CMK (cell line): ENCODE measurements at places on chromosomes 3 and 15.
A peak's percentile ranks its signal among the peaks of the same experiment; 100 is the strongest.

GRCh38 chr15:50880206-50880605 is 28.3 kb upstream of the AP4E1 start:
- DNase-seq, result no peak

DNA sequence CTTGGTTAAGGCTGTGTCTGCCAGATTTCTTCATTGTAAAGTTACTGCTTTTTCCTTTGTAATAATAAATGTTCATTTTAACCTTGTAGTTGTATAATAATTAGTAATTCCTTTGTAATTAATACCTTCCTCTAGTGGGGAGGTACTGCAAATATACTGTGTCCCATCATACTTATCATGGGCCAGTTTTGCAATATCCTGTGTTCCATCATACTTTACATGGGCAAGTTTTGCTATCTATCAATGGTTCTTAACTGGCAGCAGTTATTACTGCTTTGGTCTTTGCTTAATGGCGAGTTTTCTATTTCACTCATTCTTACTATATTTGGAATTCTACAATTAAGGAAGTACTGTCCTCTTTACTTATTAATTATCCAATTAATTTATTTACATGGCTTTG is 10.6 kb downstream of the ATP2C1 start:
- no peak for DNase-seq

DNA sequence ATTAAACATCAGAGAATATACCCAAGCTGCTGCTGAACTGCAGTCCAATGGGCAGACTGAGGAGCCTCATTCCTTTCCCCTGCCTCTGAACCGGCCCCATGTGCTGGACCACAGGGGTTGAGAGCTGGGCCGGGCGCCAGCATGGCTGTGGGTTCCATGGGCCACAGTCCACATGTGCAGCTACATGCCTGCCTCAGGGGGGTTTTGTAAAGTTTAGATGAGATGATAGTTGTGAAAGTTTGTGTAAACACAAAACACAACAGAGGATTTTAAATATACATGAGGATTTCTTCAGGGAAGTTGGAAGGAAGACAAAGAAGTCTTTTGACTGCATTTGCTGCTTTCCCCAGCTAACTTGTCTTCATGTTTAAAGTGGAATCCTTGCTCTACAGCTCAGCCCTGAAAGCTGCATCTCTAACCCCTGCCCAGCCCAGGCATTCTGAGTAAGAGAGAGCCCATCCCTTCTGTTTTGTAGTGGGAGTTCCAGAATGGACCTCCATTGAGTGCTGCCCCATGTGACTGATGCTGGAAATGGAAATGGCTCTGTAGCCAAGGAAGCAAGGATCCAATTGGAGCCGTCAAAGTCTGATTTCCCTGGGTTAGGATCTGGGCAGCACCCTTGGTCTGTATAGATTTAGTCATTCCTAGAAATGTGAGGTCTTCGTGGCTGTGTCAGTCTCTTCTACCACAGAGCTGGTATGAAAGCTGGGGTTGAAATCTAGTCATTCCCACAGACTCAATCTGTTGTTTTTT is 17.5 kb downstream of the SLC12A8 start:
- no peak for DNase-seq

DNA sequence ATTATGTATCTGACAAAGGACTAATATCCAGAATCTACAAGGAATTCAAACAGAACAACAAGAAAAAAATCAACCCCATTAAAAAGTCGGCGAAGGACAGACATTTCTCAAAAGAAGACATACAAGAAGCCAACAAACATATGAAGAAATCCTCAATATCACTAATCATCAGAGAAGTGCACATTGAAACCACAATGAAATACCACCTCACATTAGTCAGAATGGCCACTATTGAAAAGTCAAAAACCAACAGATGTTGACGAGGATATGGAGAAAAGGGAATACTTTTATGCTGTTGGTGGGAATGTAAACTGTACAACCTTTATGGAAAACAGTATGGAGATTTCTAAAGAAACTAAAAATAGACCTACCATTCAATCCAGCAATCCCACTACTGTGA is 233.1 kb upstream of the PLSCR5 start:
- no peak for DNase-seq

- no peak for DNase-seq
Measured at GRCh38 chr3:24390169-24391130, 104.2 kb downstream of the THRB start.

DNA sequence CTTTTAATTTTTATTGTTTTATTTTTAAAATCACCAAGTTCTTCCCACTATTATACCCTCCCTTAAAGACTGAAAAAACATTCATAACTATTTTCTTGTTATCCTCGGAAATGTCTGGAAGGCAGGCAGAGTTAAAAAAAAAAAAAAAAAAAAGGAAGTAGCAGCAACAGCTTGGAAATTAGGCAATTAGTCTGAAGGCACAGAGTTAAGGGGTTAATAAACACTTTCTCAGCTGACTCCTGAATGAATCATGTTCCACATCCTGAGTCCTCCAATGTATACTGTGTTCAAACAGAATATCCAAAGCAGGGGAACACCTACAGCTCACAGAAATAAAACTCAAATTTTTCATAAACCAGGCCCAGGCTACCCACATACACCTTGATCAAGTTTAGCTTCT is 5.8 kb downstream of the HEXA start:
- no peak for DNase-seq

DNA sequence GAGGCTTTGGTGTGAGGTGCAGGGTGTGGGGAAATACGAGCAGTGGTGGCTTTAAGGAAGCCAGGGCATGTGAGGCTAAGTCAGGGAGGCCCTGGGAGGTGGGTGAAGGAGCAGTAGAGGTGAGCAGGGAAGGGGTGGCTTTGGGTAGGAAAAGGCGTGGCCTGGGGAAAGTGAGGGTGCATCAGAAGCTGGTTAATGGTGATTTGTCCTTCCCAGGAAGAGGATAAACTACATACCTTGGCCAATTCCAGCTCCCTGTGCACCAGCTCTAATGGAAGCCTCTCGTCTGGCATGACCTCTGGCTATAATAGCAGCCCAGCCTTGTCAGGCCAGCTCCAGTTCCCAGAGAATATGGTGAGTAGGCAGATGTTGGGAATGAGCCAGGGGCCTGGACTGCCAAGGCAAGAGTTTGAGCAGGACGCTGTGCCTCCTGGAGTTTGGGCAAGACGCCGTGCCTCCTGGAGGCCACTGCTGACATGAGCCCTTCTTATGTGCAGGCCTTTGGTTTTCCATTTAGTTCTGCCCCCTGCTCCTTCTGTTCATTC is 41.3 kb downstream of the CDAN1 start:
- no peak for DNase-seq

- no peak for DNase-seq
Measured at GRCh38 chr15:56723787-56724186, 9.5 kb downstream of the ZNF280D start.

DNA sequence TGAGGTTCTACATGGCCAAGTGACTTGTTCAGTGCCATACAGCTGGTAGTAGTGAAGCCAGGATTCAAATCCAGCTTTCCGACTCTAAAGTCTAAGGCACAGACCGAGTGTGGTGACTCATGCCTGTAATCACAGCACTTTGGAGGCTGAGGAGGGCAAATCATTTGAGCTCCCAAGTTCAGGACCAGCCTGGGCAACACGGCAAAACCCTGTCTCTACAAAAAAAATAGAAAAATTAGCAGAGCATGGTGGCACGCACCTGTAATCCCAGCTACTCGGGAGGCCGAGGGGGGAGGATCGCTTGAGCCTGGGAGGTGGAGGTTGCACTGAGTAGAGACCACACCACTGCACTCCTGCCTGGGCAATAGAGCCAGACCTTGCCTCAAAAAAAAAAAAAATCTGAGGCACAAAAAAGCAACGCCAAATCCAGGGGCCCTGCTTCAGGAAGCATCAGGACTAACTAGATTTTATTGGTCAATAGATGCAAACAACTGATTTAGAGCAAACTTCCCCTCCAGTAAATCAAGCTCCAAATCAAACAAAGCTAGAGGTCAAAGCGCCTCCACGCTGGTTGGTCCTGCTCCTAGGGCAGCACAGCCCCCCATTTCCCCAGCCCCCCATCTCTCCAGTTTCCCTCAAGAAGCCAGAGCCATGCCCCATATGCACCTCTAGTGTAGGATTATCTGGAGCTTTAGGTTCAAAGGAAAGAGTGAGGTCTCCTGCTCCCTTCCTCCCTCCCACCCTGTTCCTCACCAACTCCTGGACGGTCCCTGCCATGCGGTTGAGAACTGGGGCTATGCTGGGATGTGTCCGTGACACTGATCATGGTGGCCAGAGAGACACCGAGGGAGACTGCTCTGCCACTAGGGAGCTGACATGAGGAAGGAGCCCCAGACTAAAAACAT is 2.9 kb upstream of the TNK2 start:
- no peak for DNase-seq

DNA sequence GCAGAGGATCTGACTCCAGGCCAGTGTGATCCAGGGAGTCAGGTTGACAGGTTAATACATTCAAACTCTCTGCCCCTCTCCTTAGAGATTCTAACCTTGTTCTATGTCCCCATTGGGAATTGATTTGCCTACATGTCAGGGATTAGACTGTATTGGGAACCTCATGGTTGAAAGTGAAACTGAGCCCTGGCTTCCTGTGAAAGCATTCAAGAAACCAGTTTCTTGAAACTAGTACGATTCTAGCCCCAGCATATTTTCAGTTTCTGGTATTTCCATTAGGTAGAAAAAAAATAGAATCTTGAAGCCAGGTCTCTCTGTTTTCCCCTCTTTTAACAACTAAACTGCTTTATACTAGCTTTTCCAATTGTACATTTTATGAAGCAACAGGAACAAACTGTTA is 140.4 kb upstream of the ABI3BP start:
- DNase-seq, result no peak

- no peak for DNase-seq
Measured at GRCh38 chr3:190097025-190097424, 23.7 kb downstream of the P3H2 start.

DNA sequence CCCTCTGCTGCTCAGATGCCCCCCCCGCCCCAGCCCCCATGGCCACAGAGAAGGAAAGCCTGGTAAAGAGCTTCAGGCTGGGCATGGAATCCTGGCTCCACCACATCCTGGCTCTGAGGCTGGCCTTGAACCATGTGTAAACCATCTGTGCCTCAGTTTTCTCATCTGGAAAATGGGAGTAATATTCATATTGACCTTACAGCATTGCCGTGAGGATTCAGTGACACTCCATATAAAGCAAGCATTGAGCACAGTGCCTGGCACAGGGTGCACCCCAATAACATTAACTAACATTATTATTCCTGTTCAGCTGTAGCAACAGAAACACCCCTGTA is 150.7 kb downstream of the XXYLT1 start:
- no peak for DNase-seq

- peak; percentile 75 for DNase-seq
Measured at GRCh38 chr3:45034612-45035252, 8.6 kb downstream of the CLEC3B start.

- no peak for DNase-seq
Measured at GRCh38 chr3:151751161-151751560, 17.4 kb downstream of the AADACL2 start.

DNA sequence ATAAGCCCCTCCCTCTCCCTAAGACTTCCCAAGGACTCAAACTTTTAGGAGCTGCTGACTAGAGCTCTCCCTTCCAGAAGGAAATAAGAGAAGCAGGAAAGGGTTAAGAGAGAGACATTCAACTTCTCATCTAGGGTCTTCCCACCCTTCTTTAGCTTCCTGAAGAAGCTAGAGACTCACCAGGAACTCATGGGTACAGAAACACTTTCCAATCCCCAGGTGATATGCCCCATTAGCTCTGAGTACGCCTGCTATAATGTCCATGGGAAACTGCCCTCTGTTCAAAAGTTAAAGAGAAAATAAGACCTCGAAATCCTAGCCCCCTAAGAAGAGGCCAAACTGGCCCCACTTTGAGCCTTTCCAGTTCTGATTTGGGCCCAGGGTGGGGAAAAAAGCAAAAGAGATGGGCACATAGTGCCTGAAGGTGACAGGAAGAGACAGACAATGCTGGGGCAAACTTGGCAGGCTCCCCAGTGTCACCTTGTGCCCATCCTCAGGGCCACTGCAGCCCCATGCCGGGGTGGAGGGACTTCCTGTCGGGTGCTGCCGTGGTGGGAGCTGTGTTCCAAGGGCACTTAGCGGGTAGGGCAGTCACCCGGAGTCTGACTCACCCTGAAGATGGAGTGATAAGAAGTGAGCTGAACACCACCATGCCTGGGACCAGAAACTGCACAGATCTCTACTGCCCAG is 29.5 kb downstream of the CCDC12 start:
- no peak for DNase-seq

DNA sequence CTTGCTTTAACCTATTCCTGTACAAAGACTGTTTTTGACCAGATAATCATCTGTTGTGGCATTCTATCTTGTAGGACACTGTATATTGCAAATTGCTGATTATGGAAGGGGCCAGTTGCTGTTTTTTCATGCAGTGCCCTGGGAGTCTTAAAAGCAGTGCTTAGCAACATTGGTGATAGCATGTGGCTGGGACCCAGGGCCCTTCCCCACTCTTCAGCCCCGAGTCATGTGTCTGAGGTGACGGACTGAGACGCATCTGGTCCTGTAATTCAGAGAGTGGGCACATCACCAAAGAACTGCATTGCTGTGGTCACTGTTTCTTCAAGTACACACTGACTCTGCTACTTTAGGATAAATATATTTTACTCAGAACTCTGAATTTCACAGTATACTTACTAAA is 63.4 kb downstream of the SNRK start:
- no peak for DNase-seq

DNA sequence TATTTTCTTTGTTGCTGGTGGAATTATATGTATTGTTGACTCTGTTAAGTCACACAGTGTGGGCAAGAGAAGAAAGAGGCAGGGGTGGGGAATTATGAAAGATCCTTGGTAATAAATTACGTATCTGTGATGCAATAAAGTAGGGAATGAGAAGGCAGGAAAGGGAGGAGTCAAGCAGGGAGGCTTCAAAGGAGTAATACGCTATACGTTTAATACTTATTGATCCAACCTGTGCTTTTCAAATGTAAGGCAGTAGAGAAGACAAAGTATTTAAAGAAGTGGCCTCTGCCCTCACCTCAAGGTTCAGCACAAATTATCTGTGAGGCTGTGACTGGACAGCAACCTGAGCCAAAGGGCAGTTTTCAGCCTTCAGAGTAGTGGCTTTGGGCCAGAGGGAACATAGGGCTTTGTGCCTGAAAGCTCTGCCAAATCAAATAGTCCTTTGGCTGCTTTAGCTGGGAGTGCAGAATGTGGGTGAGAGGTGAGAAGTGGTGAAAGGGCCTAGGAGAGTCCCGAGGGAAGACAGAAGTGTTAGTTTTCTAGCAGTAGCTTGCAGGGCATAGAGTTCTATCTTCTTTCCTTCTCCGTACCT is 1.2 kb upstream of the PLIN1 start:
- DNase-seq, result no peak

GRCh38 chr3:50656417-50657195 is 18.1 kb upstream of the DOCK3 start:
- DNase-seq, result no peak

DNA sequence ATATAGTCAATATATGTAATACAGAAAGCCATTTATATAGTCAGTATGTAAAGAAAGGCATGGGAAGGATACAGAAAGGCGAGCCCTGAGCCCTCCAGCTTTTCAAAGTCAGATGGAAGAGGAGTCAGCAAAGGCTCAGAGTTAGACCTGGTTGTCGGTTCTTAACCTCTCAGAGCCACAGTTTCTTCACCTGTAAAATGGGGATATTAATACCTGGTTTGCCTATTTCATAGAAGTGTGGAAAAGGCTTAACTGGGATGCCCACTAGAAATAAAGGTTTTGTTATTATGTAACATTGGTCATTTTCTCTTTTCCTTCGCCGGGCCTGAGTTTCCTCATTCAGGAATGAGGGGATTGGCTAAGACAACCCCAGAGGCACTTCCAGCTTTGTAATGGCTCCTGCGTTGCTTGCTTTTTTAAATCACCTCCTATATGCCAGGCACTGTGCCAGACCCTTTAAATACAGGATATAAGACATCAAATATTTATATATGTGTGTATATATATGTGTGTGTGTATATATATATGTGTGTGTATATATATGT is 2.4 kb downstream of the CRELD1 start:
- no peak for DNase-seq
